ENCODE measurements at places on chromosomes 2 and 18.

GRCh38 chr2:178997477-178997876 is 52.5 kb downstream of the CCDC141 start:
- DNase-seq, result no peak

DNA sequence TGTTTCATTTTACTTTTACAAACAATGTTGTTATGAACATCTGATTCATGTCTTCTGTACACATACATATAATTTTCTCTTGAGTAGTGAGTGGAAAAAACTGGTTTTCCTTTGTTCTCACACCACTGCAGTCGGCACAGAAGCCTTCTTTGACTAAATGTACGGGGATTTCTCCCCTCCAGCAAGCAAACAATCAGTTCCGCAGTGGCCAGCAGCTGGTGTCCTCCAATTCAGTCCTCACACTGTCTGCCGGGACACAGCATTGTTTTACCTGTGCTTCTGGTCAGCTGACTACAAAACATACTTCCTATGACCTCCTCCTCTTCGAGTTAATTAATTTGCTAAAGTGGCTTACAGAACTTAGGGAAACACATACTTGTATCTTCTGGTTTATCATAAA is 202.8 kb downstream of the WDR7 start:
- no peak for DNase-seq

DNA sequence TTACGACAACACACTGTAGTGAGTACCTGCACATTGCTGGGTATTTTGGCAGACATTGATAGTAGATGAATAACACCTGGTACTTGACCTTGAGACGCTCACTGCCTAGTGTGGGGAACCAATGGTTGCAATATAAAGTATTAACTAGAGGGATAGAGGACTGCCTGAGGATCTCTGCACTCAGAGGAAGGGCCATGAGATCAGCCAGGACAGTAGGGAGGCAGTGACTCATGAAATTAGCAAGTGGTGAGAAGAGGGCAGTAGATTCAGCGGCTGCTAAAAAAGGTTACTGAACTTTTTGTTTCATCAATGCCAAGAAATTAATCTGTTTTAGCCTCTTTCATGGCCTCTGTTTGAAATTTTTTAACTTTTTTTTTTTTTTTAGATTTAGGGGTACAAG is 250.8 kb upstream of the TCF4 start:
- peak; percentile 47 for DNase-seq

- peak; percentile 0 for DNase-seq
These were observed 567.6 kb downstream of the PLCL1 start for GRCh38 chr2:198371921-198372543.

Measured in cardiac muscle cell (in vitro differentiated cells and primary cell).